ENCODE measurements at places on chromosomes 5 and 9.

- no peak for DNase-seq
Measured at GRCh38 chr9:27109621-27110020, 596 bp downstream of the TEK start.

- no peak for DNase-seq
Measured at GRCh38 chr5:119220576-119221197, 135.1 kb upstream of the TNFAIP8 start.

- DNase-seq = no peak
Measured at GRCh38 chr5:106749826-106750225, 920.9 kb downstream of the EFNA5 start.

GRCh38 chr9:99197987-99198386 is 23.8 kb downstream of the ALG2 start:
- DNase-seq = no peak

DNA sequence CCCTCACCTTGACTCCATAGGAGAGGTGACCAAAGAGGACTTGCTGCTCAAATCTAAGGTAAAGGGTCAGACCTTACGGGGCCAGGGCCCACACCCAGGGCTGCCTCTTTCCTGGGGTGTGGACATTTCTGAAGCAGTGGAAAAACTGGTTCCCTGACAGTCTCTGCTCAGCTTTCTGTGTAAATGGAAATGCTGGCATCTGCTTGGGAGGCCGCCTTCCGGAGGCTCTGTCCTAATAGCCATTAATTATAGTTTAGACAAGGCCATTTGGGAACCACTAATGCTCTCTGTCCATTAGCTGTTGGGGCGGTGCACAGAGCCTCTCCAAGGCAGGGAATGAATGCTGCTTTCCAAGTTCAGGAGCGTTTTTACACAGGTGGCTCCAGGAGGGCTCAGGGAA is 17.3 kb downstream of the USP20 start:
- no peak for DNase-seq

DNA sequence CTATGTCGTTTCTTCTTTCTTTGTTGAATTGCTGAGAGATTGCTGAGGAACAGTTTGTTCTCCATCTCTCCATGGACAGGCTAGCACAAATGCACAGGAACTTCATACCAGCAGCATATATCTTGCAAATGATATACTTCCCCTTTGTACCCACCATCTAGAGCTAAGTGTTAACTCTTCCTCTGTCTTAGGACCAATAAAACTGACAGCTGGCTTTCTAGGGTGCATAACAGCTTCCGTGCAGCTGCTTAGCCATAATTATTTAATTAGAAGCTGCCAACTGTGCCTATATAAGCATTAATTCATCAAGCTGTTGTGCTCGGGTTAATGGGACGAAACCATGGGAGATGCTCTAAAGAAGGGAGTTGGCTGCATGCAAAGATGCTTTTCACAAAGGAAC is 38.7 kb downstream of the KCTD16 start:
- no peak for DNase-seq

DNA sequence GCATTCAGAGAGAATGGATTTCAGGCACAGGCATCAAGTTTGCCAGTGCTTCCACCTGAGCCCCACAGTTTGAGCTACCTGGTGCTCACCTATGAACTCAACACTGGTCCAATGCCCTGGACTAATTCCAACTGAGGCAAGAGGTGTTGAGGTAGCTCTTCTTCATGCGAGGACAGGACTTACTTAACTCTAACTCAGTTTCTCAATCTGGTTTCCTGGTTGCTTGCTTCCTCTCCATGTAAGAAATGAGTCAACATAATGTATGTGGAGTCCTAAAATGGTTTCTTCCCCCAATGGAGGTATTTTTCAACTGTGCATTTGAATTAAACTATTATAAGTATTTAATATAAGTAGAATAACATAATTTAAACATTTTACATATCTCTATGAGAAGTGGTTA is 523.6 kb upstream of the DAB2 start:
- no peak for DNase-seq

DNA sequence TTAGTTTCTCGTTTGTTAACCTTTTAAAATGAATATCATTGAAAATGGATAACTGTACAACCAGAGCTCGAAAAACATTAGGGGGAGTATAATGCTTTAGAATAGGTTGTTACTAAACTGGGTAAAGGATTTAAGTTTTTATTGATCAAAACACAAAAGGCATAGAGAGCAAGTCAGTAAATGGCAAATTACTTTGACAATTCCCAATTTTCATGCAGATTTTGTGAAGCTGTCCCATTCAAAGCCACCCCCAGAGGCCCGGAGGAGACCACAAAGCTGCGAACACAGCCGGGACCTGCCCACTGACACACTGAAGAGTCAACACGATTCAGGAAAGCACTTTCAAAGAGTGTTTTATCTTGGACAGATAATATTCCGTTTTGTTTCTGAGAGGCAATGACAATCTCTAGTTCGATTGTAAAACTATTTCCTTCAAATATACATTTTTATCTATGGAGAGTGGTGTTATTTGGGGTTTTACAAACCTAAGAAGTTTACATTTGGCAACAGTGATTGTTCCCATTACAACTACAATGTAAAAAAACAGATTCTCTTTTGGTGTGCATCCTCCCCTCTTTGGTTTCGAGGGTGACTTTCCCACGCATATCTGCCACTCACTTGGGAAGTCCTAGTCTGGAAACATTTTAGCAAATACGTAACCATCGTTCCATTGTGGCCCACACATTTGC is 182.6 kb upstream of the TBCA start:
- DNase-seq = no peak

- DNase-seq = no peak
Measured at GRCh38 chr5:133723651-133724366, 111.5 kb upstream of the FSTL4 start.

- no peak for DNase-seq
Measured at GRCh38 chr9:112526973-112527372, 40.3 kb downstream of the KIAA1958 start.

GRCh38 chr5:90548069-90548593 is 10.5 kb upstream of the ADGRV1 start:
- DNase-seq = peak; percentile 7

DNA sequence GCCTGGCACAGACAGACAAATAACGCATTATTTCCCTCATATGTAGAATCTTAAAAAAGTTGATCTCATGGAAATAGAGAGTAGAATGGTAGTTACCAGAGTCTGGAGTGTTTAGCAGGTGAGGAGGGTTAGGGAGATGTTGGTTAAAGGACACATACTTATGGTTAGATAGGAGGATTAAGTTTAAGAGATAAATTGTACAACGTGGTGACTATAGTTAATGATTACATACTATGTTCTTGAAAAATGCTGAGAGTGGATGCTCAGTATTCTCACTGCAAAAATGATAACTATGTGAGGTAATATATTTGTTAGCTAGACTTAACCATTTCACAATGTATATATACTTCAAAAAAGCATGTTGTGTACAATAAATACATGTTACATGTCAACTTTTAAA is 38.0 kb downstream of the CERT1 start:
- DNase-seq = no peak

DNA sequence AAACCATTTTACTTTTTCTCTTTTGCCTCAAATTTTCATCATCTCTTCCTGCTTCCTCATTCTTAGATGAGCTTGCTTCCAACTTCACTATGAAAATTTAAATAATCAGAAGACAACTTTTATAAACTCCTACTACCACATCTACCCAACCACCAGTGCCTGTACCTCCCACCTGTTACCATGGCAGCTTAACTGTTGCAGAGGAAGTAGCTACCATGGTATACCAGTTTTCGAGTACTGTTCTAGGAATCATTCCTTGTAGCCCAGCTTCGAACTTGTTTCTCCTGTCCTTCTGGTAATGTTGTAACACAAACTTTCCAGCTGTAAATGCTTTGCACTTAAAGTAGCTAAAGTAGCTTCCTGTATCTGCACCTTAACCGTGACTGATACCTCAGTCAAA is 266.8 kb upstream of the NREP start:
- DNase-seq = no peak

DNA sequence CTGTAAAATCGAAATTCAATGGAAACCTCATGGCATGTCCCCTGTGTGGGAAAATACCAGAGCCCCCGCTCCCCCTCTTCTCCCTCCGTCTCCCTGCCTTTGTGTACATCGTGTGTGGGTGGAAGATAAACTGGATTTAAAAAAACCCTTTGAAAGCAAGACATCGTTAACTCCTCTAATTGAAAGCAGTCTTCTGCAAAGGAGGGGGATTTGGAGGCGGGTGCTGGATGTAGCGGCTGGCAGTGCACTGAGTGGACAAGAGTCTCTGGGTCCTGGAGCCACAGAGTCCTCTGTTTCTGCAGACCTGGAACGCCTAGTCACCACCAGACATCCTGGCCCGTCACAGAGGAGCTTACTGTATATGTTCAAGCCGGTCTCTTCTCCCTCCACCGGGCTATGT is 169.4 kb downstream of the PAPPA start:
- no peak for DNase-seq

- DNase-seq = no peak
Measured at GRCh38 chr9:112446080-112446479, 40.5 kb upstream of the KIAA1958 start.

DNA sequence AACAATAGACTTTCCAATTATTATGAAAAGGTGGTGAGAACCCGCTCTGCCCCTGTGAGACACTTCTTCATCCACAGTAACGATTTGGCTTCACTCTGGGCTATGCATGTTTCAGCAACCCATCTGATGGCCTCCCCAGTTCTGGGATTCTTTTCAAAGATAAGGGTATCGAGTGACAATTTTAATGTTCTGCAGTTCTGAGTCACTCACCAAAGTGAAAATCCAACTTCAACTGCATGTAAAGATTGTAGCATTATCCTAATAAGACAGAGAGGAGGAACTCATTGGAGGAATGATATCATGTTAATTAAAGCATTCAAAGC is 1078.3 kb upstream of the SEMA6A start:
- peak; percentile 11 for DNase-seq

DNA sequence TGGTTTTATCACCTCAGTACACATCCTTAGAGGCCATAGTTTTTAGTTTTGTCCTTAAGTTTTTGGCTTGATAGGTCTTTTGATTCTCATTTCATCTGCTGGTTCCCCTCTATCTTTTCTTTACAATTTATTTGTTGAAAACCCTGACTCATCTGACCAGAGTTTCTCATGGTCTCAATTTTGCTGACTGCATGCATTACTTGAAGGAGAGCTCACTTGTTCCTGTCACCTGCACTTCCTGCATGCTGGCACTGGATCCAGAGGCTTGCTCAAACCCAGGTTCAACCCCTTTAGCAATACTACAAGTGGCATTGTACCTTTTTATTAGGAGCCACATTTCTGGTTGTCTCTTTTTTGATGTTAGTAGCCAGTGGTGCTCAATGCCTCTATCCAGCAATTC is 26.7 kb downstream of the FBXO10 start:
- DNase-seq = no peak

- no peak for DNase-seq
Measured at GRCh38 chr5:8767746-8768145, 778.1 kb downstream of the SEMA5A start.

DNA sequence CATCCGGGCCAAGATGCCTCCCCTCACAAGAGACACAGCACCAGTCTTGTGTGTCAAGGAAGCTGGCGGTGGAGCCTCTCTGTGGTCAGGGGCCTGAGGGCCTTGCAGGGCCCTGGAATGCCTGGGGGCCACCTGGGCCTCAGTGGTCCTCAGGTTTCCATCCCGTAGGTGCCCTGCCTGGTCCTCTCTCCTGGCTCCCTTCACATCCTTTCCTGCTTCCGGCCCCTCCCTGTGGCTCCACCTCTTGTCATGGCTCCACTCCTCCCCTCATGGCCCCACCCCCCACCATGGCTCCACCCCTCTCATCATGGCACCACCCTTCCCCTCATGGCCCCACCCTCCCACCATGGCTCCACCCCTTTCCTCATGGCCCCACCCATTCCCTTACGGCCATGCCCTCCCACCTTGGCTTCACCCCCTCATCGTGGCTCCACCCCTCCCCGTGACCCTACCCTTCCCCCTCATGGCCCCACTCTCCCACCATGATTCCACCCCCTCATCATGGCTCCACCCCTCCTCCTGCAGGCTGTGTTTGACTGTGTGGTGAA is 175.8 kb downstream of the CACNA1B start:
- DNase-seq = no peak

DNA sequence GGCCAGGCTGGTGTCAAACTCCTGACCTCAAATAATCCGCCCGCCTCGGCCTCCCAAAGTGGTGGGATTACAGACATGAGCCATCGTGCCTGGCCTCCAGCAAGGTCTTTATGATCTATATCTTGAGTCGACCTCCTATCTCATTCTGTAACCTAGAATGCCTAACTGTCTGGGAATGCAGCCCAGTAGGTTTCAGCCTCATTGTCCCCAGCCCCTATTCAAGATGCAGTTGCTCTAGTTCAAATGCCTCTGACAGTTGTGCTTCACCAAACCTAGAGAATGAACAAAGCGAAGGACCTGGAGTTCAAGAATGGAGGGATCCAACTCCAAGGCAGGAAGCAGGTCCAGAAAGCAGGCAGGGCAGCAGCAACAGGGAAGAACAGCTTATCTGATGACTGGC is 30.8 kb downstream of the GLRX start:
- no peak for DNase-seq

GRCh38 chr9:78316166-78316892 is 19.4 kb downstream of the PSAT1 start:
- no peak for DNase-seq

- no peak for DNase-seq
Measured at GRCh38 chr5:140293091-140293848, 9.6 kb downstream of the PFDN1 start.

GRCh38 chr5:64836190-64836755 is 67.5 kb downstream of the CWC27 start:
- DNase-seq = no peak

DNA sequence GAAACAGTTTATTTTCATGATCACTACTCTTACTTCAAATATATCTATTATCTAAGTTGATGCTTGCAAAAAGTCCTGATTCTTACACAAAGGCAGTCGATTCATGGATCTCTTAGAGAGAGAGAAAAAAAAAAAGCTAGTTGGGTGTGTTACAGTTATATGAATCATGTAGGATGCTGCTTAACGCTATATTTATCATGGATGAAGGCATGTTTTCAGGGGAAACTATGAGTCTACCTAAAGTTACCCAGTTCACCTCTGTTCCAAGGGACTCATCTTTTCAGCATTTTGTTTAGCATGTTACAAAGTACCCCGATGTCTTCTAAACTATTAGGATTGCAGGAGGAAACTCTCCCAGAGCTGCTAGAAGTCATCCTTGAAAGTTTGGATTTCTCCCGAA is 13.5 kb downstream of the TMC1 start:
- no peak for DNase-seq

DNA sequence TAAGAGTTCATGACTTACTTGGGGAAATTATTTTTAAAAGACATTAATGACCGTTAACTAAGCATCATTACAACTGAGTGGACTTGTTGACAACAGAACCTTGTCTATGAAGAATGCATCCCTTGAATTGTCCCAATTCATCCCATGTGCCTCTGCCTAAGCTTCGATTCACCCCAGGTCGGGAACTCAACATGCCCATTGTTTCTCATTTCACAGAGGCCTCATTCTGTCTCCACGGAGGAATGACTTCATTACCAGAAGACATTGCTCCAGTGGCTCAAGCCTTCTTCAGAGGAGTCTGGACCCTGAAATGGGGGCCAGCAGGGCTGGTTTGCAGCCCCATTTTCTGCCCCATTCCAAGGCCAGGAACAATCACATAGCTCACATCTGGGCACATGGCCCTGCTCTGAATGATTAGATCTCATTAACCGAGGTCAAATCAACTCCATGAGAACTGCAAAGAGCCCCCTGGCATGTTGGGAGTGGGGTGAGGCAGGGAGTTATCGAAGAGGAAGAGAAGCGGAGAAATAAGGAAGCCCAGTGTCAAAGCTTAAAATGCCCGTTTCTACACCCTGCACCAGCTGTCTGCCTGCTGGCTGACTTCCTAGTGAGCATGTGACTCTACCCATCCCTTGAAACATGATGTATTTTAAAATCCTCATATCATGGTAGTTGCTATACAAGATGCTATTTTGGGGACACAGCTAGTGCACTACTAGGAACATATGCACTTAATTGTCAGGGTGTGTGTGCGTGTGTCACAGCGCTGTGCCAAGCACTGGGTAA is 137.3 kb downstream of the LHFPL2 start:
- DNase-seq = no peak
